NCI-H69 (cell line): ENCODE measurements at places on chromosomes 3 and 15.
A peak's percentile ranks its signal among the peaks of the same experiment; 100 is the strongest.

DNA sequence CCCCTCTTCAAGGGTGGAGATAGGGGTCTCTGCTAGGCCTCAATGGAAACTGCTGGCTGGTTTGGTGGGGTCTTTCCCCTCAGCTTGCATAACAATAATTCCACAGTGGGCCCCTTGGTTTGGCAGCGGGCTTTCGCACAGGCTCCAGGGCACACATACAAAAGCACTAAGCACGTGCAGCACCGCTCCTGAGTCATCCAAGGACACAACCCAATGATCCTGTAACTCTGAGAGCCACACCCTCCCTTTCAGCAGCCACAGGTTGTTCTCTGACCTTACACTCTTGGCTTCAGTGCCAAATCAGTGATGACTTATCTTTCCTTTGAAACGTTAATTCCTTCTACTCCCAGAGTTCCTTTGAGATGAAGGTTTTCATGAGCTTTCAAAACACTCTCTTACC lies 41.7 kb downstream of the DAPK2 start:
- no peak for DNase-seq

DNA sequence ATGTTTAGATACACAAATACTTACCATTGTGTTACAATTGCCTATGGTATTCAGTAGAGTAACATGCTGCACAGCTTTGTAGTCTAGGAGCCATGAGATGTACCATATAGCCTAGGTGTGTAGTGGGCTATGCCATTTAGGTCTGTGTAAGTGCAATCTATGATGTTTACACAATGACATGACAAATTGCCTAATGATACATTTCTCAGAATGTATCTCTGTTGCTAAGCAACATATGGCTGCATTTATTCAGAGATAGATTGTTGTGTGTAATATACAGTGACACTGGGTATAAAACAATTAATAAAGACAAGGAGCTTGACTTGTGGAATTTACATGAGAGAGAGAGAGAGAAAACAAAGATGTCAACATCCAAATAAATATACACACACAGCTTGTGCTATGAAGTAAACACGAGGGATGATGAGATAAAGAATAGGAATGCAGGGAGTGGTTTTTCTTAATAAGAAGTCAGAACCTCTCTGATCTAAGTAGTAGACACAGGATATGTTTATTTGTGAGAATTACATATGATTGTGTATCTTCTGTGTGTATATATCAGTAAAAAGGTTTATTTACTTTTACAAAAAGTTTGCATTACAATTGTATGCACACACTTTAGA lies 110.0 kb downstream of the KCNAB1 start:
- DNase-seq = peak; percentile 72

DNA sequence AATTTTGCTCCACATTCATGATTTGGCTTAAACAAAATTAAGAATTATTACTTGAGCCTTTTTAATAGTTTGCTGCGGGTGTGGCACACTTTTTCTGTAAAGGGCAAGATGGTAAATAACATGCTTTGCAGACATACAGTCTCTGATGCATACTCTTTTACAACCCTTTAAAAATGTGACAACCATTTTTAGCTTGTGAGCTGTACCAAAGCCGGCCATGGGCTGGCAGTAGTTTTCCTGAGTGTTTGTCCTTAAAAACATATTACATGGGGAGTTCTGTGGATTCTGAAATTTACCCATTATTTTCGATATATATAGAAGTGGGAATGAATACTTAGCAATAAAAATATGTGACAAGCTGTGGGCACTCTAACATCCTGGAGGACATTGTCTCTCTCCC lies 163.4 kb downstream of the FNDC3B start:
- DNase-seq = peak; percentile 41

GRCh38 chr15:59255680-59256336 lies 49.2 kb downstream of the LDHAL6B start:
- no peak for DNase-seq

DNA sequence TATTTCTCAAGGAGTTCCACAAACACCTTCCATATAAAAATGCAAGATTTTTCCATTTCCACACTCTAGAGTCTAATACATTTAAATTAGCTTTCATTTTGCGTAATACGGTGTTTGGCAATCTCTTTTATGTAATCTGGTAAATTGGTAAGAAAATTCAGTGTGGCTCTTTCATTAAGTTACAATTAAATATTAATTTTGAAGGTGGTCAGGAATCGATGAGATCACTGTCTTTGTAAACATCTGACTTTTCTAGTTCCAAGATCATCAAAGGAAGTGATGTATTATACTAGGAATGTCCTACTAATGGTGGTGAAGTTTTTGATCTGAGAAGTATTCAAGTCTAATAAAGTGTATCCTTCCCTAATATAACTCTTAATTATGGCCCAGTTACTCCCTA lies 1.1 kb upstream of the UTS2B start:
- no peak for DNase-seq

DNA sequence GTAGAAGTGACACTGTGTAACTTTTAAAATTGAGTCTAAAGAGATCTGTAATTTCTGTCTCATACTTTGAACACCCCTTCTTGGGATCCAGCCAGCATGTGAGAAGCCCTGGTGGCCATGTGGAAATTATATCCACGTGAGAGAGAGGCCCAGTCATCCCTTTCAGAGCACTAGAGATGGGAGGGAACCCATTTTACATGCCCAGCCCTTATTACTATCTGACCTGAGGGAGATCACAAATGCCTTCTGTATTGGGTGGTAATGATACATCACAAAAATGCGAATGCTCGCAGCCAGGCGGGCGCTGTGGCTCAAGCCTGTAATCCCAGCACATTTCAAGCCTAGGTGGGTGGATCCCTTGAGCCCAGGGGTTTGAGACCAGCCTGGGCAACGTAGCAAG lies 27.3 kb upstream of the TRAK1 start:
- peak; percentile 19 for DNase-seq

- DNase-seq = no peak
Measured at GRCh38 chr3:106930086-106930485, 447.2 kb upstream of the CCDC54 start.

DNA sequence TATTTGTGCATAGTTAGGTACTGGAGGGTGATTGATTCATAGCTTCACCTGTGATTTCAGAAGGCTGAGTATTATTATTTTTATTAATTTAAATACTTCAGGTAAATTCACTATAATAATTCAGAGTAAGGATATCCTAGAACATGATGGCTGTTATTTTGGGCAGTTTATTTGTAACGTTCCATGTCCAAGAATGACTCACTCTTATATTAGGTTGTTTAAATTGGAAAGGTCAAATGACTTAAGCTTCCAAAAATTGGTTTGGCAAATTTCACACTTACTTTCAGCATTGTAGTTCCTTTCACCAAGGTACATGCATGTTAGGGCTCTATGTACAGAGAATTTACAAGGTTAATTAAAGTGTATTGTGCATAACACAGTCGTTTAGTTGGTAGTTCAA lies 120.2 kb downstream of the EPHA3 start:
- DNase-seq = no peak

- DNase-seq = peak; percentile 20
Measured at GRCh38 chr3:39724233-39724846, 85.1 kb upstream of the MYRIP start.

GRCh38 chr3:140948460-140949249 lies 7.0 kb downstream of the SLC25A36 start:
- DNase-seq = no peak

DNA sequence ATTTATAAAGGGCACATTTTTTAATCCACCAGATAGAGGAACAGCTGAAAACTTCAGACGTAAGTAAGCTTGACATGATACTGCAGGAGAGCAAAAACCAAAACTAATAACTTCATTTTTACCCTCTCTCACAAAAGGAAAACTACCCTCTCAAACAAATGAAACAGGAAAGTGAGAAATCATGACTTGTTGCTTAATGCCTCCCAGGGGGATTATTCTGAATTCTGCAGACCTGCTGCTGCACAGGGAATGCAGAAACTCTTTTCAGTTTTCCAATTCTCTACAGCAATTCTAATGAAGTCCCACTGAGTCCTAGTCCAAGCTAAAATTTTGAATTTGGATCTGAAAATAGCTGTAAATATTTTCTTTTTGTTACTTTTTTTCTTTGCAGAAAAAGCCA lies 637.1 kb upstream of the CCDC54 start:
- DNase-seq = peak; percentile 4

DNA sequence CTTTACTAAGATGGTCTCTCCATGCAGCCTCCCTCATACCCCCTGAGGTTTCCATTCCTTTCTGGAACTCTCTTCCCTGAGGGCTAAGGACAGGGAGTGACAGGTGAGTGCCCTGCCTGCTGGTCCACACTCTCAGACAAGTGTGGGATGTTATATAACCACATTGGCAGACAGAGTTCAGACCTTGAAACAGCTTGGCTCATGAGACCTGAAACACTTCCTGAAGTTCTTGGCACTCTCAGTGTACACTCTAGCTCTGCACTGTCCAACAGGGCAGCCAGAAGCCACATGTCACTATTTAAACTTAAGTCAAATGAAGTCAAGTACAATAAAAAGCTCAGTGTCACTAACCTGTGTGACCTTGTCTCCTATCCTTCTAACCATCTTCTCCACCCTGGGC lies 188.5 kb downstream of the ZNF621 start:
- DNase-seq = no peak

GRCh38 chr3:144058713-144059112 lies 87.1 kb downstream of the DIPK2A start:
- DNase-seq = no peak
